ENCODE measurements at places on chromosomes 7 and 10.

GRCh38 chr10:88781206-88781605 lies 21.3 kb upstream of the LIPM start:
- no peak for DNase-seq

GRCh38 chr10:69643779-69644657 lies 14.0 kb downstream of the FAM241B start:
- DNase-seq, result no peak

DNA sequence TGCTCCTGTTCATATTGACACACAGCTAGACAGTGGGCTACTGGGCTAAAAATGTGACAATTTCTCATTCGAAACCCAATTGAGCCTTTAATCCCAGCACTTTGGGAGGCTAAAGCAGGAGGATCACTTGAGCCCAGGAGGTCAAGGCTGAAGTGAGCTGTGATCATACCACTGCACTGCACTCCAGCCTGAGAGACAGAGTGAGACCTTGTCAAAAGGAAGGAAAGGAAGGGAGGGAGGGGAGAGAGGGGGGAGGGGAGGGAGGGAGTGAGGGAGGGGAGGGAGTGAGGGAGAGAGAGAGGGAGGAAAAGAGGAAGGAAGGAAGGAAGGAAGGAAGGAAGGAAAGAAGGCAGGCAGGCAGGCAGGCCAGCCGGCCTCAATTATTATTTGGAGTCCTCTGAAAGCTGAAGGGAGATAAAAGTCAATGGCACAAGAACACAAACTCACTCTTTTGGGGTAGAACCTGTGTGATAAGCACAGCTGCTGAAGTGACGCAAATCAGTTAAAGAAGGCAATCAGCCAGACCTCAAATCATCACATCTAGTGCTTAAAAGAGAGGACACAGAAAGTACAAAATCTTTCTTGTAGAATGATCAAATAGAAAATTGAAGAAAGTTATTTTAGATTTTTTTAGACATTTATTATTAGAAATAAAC lies 98.1 kb downstream of the CCDC71L start:
- DNase-seq, result no peak

DNA sequence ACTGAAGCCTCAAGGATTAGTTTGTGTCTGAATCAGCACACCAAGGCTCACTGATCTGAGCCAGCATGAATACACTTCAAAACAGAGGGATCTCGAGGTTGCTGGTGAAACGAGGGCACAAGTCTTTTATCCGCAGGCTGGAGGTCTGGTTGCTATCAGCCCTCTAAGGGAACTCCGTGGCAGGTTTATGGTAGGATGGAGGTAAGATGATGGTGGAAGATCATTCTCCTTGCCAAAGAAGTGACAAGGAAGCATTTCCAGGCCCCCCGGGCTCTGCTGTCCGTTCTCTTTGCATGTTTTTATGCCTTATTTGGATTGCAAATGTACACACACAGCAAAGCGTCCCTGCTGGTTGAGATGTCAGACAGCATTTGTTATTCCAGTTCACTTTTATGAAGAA lies 268.3 kb downstream of the ARHGAP12 start:
- DNase-seq, result no peak

DNA sequence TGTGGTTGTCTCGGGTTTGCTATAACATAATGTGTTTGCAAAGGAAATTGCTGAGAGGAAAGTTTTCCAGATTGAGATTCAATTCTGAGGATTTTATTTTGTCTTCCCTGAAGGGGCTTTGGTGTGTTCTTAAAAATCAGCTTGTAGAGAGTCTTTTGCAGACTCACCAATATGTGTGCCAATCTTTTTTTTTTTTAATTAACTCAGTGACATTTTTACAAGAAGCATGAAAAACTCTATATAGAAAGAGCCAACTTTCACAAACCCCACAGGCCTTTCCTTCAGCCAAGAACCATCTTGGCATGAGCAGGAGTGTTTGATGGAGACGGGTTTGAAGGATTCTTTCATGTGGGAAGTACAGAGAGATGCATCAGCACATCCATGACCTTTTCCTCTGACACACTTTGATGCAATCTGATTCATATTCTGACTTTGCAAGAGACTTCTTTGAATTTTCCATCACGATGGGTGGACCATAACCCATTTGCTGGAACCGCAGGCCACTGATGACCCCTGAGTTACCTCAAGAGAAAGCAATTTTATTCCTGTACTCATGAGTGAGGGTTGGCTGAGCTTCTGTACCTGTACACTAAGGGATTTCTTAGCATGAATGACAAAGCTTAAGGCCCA lies 892.6 kb downstream of the XPNPEP1 start:
- DNase-seq, result no peak

- no peak for DNase-seq
Observed at GRCh38 chr7:18350678-18351077, 144.9 kb upstream of the HDAC9 start.

GRCh38 chr10:15464381-15464780 lies 93.3 kb upstream of the FAM171A1 start:
- no peak for DNase-seq

- DNase-seq, result no peak
Observed at GRCh38 chr7:105493923-105494315, 28.2 kb downstream of the PUS7 start.

- DNase-seq, result no peak
Observed at GRCh38 chr10:46227936-46228562, 58.7 kb upstream of the ANTXRL start.

- DNase-seq, result peak; percentile 31
Observed at GRCh38 chr10:22252801-22253579, 35.2 kb upstream of the EBLN1 start.

DNA sequence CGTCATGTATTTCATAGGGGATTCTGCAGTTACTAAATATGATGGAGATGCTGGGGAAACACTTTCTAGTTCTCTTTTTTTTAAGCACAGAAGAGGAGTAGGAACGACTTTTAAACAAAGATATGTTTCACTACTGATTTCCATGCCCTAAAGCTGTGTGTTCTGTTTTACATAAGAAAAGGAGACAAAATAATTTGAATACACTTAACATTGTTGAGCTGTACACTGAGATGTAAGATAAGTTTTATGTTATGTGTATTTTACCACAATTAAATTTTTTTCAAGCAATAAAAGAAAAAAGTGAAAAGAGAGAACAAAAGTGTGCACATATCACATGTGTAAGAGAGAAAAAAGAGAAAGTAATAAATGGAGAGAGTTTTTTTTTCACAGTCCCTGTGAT lies 408.2 kb downstream of the PHTF2 start:
- no peak for DNase-seq

DNA sequence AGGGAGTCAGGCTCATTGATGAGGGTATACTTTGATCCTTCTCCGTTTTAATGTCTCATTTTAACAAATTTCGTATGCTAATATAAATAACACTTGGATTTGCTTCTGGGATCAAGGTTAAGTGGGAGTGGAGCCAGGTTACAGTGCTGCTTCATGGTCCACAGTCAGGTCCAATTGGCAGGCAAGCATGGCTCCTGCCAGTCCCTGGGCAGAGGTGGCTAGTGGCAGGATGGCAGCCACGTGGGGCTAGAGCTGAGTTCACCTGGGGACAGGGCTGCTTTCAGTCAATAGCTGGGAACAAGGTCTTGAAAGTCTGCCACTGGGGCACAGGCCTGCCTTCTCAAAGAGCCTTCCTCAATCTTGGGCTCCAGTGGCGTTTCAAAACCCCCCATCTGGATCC lies 16.0 kb upstream of the VWA2 start:
- DNase-seq, result no peak

DNA sequence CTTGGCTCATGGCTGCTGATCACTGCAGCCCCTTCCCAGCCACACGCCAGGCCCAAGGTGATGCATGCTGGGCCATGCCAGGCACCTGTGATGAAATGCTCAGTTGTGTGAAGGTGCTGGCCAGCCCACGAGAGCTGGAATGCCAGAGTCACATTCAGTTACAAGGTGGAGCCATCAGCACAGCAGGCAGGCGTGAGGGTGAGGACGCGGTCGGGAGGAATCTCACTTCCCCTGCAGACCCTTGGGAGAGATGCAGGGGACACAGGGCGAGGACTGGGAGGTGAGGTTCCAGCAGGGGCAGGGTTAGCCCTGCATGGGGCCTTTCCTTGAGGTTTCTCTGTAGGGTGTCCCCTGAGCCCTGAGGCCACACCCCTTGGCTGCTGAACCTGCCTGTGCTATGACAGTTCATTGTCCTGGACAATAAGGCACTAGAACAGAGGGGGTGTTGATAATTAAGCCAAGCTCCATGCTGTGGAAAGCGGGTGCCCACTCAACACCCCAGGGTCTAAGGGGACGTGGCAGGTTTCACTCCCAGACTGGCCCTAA lies 82.4 kb downstream of the ADARB2 start:
- DNase-seq, result no peak

GRCh38 chr7:71710442-71710841 lies 578.5 kb downstream of the GALNT17 start:
- DNase-seq, result no peak

DNA sequence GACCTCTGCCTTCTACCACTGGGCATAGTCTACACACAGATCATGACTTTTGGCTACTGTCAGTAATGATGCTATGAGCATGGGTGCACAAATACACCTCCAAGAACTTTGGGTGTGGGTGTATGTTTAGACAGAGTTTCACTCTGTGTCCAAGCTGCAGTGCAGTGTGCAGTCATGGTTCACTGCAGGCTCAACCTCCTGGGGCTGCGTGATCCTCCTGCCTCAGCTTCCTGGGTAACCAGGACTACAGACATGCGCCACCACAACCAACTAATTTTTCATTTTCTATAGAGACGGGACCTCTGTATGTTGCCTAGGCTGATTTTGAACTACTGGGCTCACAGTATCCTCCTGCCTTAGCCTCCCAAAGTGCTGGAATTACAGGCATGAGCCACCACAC lies 194.4 kb downstream of the NSUN6 start:
- DNase-seq, result no peak

DNA sequence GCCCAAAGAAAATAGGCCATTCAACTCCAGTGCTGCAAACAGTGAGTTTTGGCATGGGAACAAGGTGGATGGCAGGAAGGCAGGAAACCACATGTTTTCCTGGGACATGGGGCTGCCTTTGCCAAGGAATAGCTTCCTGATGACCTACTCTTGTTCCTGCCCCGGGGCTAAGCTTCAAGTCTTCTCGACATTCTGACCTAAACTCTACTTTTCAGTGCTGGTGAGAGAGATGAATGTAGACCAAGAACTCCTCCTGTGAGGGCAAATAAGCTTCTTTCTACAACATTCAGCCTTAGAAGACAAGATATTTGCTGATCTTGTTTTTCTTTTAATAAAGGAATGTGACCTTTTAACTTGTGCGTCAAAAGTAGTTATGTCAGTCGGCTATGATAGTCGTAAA lies 199.0 kb downstream of the GPR37 start:
- DNase-seq, result no peak

DNA sequence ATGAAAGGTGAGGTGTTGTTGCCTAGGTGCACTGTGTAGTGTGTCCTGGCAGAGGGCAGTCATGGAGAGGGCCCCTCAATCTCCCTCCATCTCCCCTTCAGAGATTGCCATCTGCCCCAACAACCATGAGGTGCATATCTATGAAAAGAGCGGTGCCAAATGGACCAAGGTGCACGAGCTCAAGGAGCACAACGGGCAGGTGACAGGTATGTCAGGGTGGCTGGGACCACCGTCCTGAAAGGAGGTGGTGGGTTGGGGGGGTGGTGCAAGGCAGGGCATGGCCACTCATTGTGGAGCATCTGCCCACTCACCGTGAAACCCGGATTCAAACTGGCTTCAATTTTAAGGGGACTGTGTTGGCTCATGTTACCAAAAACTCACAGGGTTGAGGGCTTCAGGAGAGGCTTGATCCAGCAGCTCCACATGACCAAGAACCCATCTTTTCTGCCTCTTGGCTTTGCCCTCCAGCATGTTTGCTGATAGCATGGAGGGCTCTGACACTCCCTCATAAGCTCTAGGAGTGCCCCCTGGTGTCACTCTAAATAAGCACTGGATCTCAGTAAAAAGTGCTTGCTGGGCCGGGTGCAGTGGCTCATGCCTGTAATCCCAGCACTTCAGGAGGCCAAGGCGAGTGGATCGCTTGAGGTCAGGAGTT lies 12.2 kb downstream of the ARPC1B start:
- no peak for DNase-seq

GRCh38 chr7:37833107-37833817 lies 15.1 kb upstream of the NME8 start:
- DNase-seq, result peak; percentile 10

DNA sequence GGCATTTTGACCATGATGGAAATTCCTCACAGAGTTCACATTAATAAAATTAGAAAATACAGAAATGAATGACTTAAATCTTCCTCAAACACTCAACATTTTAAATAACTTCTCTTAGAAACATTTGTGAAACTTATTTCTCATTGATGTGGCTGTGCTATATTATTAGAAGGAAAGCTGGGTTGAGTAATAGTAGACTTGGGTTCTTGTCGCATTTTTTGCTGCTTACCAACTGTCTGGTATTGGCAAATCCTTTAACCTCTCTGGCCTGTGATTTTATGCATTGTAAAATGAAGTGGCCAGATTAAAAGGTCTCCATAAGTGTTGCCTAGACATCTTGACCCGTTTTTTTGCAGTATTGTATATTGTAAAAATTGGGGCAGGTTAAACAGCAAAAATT lies 66.5 kb downstream of the VPS50 start:
- no peak for DNase-seq

GRCh38 chr10:62492870-62493180 lies 118.7 kb downstream of the ZNF365 start:
- DNase-seq, result no peak

DNA sequence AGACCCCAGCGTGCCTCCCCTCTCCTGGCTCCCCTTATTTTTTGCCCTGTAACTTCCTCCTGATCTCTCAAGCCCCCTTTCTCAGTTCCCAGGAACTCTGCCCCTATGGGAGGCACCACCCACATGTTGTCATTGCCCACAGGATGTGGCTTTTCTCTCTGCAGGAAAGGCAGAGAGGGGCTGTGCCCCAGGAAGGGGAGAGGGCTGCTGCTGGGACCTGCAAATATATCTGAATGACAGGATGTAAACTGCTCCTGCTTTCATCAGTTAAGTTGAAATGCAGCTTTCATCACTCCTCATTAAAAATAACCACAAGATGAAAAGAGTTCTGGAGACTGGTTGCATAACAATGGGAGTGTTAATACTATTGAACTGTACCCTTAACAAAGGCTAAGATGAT lies 103.3 kb downstream of the CLEC2L start:
- DNase-seq, result no peak

GRCh38 chr10:16497911-16498310 lies 23.8 kb downstream of the C1QL3 start:
- no peak for DNase-seq
